ENCODE measurements at places on chromosomes 12 and 14.

GRCh38 chr12:75760573-75761294 is 249.3 kb upstream of the KRR1 start:
- DNase-seq = no peak

GRCh38 chr14:98131406-98131805 is 1140.6 kb downstream of the BCL11B start:
- no peak for DNase-seq

- DNase-seq = no peak
Observed at GRCh38 chr14:68367536-68367935, 425.3 kb downstream of the ZFP36L1 start.

DNA sequence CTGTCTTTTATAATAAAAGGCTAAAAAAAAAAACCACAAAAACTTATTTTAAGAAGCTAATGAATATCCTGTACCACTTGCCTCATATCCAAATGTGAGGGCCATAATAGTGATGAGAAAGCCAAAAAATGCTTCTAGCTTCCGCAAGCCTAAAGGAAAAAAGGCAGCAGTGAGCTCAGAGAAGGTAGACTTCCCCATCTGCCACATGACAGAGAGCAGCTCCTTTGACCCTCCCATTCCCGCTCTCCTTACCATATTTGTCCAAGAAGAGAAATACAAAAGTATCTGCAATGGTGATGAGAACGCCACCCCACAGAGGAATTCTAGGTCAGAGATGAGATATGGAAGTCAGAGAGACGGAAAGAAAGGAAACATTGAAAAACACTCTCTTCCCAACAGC is 27.1 kb downstream of the SLC11A2 start:
- DNase-seq = no peak

DNA sequence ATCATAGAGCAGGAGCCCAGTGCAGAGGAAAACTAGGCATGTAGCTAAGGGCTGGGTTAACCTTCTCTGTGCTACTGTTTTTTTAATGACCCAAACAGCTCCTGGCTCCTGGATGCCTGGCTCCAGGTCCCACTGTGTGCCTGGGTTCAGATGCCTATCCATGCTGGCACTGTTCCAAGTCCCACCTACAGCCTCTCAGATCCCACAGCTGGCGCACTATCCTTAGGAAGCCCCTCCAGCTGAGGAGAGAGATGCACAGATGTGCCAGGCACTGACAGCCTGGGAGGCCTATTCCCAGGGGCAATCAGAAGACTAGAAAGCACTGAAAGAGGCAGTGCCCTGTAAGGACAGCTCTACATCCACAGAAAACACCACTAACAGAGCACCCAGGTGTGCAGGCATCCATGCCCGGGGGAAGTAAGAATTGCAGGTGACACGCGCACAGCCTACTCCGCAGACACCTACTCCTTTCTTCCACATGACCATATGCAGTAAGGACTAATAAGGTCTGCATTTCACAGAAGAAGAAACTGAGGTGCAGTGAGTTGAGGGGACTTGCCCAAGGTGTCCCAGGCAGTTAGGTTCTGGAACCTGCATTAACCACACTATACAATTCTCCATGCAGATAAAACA is 51.2 kb downstream of the PITPNM2 start:
- no peak for DNase-seq

- no peak for DNase-seq
Observed at GRCh38 chr12:21818627-21819026, 44.1 kb upstream of the KCNJ8 start.

DNA sequence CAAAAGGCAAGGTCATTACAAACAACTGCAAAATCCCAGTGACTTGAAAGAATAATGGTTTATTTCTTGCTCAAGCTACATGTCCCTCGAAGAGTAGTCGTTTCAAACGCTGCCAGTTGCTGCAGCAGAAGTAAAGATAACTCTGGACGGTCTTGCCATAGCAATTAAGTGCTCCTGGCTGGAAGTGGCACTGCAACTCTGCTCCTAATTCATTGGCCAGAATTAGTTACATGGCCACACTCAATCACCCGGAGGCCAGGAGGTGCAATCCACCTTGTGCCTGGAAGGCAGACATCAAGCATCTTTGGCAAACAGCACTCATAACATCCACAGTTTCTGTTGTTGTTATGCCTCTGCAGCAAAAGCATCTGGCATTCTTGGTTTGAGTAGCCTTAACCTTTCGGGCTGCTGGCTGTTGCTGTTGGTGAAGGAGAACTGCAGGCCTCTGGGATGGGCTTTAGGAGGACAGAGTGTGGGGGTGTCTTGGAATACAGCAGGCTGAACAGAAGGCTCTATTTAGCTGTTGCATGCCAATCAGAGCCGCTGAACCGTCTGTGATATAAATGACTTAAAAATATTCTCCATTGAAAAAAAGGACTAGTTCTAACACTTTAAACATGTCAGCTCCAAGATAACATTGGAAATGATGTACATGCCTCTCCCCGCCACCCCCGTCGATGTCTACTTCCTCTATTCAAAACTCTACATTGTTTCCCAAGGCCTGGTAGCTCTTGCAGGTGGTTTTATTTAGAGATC is 123.5 kb upstream of the DYRK2 start:
- no peak for DNase-seq

GRCh38 chr12:132754160-132754932 is 7.3 kb downstream of the ANKLE2 start:
- no peak for DNase-seq

DNA sequence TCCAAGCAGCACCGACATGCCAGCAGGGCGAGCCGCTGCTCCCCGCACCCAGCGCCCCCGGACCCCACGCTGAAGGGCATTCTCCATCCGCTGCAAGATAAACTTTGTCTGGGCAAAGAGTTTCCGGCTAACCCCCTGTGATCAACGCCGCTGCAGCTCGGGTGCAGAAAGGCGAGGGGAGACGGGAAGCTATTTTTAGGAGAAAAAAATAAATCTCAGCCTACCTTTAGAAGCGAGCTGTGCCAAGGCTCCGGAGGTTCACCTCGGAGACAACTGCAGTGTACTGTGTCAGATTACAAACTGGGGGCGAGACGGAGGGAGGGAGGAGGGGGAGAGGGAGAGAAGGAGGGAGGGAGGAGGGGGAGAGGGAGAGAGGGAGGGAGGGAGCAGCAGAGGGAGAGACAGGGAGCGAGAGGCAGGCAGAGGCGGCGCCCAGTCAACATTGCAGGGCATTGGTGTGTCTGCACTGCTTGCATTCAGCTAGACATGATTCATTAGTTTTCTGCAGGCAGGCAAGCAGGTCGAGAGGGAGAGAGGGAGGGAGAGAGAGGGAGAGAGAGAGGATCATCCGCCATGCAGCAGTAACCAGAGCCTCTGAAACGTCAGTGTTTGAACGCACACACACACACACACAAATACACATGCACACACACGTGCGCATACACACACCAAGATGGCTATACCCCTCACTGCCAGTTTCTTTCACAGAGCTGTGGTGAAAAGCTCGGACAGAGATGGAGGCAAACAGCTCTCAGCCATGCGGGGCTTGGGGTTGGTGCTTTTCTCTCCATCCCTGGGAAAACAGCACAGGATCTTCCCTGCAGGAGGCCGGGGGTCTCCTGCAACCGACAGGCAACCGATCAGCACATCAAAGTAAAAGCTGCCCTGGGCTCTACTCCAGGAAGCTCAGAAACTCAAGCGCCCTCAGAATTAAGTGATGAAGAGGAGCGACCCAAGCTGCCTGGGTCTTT is at the start of gene RIMBP2:
RIMBP2 (minus strand) TSS at position 302 of the 971 bp plus-strand sequence. CDS start 237,286 bp downstream, outside the sequence.
- DNase-seq = no peak

- no peak for DNase-seq
Observed at GRCh38 chr12:26455936-26456574, 260.7 kb downstream of the SSPN start.
